ENCODE measurements at places on chromosomes 11 and 22.

DNA sequence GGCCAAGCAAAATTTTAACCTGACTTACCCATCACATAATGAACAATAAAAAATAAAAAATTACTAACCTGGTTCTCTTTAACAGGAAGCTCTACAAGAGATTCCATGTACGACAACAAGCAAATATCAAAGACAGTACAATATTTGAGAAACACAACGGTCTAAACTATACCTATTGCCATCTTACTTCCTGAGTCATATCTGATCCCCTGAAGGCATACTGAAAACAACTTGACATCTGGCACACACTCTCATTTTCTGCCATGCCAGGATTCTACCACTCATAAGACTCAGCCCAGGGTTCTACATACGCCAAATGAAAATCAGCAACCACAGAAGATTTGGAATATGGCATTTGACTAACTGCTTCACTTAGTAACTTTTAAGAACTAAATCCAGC, 13.8 kb downstream of the DENND5A start:
- no peak for DNase-seq

DNA sequence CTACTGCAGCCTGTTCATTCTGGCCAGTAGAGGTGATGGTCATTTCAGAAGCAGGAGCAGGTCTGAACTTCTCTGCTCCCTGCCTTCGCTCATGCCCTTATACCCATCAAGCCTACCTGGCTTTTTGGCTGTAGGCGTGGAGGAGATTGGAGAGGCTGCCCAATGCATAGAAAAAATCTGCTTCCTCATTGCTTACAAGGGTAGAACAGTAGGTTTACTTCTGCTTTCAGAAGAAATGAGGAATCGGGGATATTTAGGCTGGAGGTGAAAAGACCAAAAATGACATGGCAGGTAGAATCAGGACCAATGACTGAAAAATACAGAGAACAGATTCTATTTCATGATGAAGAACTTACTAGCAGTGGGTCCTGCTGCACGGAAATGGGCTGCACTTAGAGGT, 72.9 kb upstream of the YWHAH start:
- DNase-seq: no peak

DNA sequence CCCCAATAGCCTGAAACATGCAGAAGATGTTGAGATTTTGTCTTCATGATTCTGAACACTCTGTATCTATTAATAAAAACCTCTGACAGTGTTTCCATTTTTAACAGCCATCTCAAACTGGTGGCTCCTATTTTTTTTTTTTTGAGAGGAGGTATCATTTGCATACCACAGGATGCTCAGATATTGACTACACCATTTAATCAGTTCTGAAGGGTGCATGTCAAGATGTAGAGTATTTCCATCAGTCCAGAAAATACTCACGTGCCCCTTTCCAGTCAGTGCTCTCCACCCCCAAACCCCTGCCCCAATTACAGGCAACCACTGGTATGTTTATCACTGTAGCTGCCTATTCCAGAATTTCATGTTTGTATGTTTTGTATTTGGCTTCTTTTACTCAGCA, 85.3 kb upstream of the SORL1-AS1 start:
- no peak for DNase-seq

- DNase-seq: peak; percentile 74
Observed at GRCh38 chr11:45097721-45098493, 48.5 kb upstream of the PRDM11 start.

- no peak for DNase-seq
Observed at GRCh38 chr22:40638261-40638660, 1.7 kb upstream of the MRTFA start.

GRCh38 chr11:3368199-3368598, 10.7 kb downstream of the ZNF195 start:
- no peak for DNase-seq

- no peak for DNase-seq
Observed at GRCh38 chr22:44458044-44459020, 39.7 kb downstream of the RTL6 start.

- no peak for DNase-seq
Observed at GRCh38 chr11:114025329-114025907, 34.1 kb upstream of the ZBTB16 start.
